Central memory CD4-positive, alpha-beta T cell (primary cell): ENCODE measurements at places on chromosomes 4 and X.

- no peak for DNase-seq
Observed at GRCh38 chrX:111114806-111115205, 18.8 kb downstream of the PAK3 start.

DNA sequence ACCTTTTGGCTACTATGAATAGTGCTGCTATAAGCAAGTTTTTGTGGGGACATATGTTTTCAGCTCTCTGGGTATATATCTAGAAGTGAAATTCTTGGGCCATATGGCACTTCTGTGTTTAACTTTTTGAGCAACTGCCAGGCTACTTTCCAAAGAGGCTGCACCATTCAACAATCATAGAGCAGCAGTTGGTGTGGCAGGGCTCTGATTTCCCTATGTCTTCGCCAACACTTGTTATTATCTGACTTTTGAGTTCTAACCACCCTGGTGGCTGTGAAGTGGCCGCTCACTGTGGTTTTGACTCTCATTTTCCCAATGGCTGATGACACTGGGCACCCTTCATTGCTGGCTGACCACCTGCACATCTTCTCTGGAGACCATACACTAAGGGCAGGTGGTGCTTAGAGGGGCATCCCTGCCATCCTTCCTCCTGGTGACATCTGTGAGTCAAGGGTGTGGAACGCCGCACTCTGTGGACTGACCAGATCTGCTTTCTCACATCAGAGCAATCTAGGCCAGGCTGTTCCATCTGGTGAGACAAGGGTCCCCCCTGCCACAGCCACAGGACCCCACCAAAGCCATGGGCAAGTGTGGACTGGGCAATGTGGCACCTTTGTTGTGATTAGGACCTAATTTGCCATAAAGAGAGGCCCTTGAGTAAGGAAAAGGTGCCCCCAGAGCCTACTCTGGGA lies 49.6 kb downstream of the ZFYVE28 start:
- no peak for DNase-seq

GRCh38 chrX:1185561-1185960 lies 26.9 kb downstream of the CRLF2 start:
- no peak for DNase-seq

- no peak for DNase-seq
Observed at GRCh38 chrX:154660541-154660940, 7.2 kb upstream of the CTAG2 start.

DNA sequence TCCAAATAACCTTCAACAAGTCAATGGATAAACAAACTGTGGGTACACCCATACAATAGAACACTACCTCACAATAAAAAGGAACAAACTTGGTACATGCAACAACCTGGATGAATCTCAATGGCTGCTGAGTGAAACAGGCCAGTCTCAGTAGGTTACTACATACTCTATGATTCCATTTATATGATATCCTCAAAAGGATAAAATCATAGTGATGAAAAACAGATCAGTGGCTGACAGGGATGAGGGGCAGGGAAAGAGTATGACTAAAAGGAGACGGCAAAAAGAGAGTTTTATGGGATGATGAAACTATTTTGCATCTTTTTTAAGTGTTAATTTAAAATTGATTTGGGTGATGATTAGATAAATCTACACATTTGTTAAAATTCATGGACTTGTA lies 15.9 kb downstream of the KLHL8 start:
- no peak for DNase-seq

DNA sequence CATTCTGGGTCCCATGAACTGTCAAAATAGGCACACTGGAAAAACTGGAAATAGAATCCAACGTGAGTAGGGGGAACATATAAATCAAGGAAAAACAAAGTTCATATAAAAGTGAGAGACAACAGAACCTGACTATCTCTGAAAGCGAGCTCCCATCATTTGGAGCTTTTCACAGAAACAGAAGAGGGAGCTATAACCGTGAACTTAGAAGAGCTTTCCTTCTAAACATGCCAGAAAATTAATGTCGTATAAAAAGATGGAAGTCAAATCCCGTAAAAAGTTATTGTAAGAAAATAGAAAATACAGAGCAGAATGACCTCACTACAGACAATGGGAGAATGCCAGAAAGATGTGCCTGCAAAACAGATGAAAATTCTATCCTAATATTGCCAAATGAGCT lies 23.9 kb upstream of the HSD17B10 start:
- DNase-seq, result no peak

- no peak for DNase-seq
Observed at GRCh38 chrX:107985033-107985432, 2.9 kb upstream of the TEX13B start.

- no peak for DNase-seq
Observed at GRCh38 chr4:140343303-140343702, 30.1 kb upstream of the SCOC start.
